CD4-positive, alpha-beta T cell treated with Interleukin-17A for 4 hours (primary cell): ENCODE measurements at places on chromosomes 12 and 14.
A peak's percentile ranks its signal among the peaks of the same experiment; 100 is the strongest.

- no peak for DNase-seq
Measured at GRCh38 chr14:81565441-81566290, 32.0 kb upstream of the SEL1L start.

DNA sequence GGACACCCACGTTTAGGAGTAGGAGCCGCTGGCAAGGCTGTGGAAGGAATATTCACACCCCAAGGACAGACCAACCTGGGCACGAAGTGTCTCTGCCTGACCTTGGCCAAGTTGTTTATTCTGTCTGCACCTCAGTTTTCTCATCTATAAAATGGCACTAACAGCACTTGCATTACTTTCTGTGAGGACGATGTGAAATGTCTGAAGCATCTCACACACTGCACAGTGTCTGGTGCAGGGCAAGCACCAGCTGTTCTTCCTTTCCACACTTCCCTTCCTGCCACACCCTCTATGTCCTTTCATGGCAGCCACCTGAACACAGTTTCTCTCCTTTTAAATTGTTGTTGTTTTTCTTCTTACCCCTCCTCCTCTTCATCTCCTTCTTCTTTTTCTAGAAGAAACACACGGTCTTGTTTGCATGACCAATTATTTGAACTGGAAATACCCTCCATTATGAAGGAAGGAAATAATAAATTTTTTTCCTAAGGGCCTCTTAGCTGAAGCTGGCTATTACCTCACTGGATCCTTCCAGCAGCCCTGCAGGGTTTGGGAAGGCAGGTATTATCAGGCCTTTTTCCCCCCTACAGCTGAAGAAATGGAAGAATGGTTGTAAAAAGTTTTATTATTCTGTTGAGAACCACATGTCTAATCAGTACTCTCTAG, 42.9 kb upstream of the ATP23 start:
- DNase-seq = peak; percentile 32

DNA sequence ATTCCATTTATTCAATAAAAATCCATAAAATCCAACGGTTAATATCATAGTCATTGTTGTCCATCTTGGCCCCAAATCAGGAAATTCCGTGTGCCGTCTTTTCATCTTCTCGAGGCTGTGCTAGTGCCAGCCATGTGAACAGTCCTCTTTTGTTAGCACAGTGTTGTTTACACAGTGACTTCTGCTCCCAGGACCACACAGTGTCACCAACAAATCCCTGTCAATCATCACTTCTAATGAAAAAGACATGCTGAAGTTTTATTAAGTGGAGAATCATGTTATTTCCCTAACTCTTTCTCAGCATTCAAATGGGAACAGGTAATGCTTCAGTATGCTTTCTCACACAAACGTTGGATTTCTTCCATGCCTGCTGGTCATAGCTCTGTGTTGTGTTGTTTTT, 1.9 kb upstream of the SLCO1A2 start:
- DNase-seq = no peak

DNA sequence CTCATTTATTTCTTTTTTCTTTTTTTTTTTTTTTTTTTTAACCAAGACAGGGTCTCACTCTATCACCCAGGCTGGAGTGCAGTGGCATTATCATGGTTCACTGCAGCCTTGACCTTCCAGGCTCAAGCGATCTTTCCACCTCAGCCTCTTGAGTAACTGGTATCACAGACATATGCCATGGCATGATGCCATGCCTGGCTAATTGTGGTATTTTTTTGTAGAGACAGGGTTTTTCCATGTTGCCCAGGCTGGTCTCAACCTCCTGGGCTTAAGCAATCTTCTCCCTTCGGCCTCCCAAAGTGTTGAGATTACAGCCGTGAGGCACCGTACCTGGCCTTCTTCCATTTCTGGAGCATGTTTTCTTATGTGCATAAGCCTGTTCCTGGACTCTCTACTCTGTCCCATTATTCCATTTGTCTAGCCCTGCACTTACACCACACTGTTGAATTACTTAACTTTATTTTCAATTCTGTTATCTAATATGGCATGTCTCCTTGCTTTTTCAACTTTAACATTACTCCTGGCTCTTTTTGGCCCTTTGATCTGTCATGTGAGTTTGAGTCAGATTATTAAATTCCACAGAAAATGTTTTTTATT, 47.9 kb upstream of the PTGDR start:
- no peak for DNase-seq

- DNase-seq = no peak
Measured at GRCh38 chr14:97057238-97058073, 260.3 kb downstream of the VRK1 start.

DNA sequence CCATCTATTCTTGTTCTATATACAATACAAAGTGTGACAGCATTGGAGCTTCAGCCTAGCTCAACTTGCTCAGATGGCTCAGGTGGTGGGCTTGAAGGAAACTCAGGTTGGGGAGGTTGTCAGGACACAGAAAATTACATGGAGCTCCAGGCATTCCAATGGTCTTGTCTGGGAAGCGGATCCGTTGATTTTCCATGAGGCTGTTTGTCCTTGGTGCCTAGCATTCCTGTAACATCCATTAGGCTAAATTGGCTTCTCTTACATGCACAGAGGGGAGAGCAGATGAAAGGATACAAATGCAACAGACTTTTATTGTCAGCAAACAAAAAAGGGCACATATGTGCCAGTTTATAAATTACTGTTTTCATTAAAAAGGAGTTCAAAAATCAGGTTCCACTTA, 75.5 kb upstream of the OTX2 start:
- DNase-seq = no peak

GRCh38 chr14:101364503-101365328, 196.6 kb upstream of the DIO3 start:
- no peak for DNase-seq

- DNase-seq = no peak
Measured at GRCh38 chr12:63308671-63309070, 157.7 kb upstream of the AVPR1A start.

DNA sequence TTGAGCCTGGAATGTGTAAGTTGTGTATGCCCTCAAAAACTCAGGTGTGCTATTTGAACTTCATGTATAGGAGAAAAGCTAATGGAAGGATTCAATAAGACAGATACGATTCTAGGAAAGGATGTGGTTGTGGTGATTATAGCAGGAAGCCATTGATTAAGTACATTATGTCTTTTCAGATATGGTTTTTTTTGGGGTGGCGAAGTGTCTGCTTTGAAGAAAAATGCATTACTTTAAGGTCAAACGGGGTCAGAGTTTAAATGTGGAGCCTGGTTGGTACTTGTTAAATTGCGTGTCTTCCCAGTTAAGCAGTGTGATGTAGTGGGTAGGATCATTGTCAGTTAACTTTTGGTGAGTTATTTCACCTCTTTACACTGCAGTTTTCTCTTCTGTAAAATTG, 13.0 kb upstream of the NUP107 start:
- peak; percentile 25 for DNase-seq

DNA sequence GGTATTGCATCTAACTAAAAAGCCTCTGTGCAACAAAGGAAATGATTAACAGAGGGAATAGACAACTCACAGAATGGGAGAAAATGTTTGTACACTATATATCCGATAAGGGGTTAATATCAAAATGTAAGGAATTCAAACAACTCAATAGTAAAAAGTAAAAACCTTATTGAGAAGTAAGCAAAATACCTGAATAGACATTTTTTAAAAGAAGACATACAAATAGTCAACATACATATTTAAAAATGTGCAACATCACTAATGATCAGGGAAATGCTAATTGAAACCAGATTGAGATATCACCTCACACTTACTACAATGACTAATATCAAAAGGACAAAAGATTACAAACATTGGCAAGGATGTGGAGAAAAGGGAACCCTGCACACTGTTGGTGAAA, 31.9 kb upstream of the LGR5 start:
- DNase-seq = no peak

DNA sequence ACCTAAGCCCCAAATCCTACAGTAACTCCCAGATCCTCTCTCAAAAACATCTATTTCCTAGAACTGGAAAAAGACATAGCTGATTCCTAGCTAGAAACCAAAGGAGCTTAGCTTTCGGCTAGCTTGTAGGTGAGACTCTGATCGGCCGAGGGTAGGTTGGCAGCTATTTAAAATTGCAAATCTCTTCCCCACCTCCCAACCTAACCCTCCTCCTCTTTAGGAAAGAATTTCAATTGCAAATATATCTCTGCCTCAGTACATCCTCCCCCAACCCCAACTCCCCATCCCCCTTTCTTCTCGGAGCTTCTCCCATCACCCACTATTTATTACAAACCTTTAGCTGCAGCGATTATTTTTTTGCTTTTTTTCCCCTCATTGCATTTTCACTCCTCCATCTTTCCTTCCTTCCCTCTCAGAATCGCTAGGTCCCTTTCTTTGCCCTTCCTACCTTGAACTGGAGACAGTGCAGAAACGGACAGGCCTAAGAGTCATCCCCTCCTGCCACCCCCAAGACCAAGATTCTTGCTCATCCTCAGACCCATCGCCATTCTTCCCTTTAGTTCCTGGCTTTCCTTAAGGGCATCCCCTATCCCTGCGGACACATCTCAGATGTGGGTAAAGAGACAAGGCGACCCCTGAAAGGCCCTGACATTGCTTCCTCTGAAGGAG, 13.4 kb downstream of the ZFHX2 start:
- DNase-seq = no peak

- no peak for DNase-seq
Measured at GRCh38 chr12:97764700-97765099, 302.1 kb downstream of the RMST start.

DNA sequence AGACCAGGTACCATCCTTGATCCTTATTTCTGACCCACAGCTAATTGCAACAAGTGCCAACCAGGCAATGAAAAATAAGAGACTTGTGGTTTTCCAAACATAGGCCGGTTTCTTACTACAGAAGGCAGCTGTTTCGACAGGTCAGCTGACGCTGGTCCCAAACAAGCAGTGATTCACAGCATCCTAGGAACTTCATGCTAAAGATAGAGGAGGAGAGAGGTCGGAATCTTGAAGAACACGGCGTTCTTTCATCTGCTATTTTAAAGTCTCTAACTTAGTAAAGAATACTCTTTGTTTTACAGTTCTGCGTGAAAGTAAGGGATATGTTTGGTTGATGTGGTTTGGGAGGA, 28.1 kb upstream of the ADGRD1 start:
- no peak for DNase-seq

GRCh38 chr14:73913256-73913655, 26.6 kb downstream of the ZNF410 start:
- no peak for DNase-seq

GRCh38 chr12:127363392-127363791, 903.6 kb upstream of the TMEM132C start:
- no peak for DNase-seq

DNA sequence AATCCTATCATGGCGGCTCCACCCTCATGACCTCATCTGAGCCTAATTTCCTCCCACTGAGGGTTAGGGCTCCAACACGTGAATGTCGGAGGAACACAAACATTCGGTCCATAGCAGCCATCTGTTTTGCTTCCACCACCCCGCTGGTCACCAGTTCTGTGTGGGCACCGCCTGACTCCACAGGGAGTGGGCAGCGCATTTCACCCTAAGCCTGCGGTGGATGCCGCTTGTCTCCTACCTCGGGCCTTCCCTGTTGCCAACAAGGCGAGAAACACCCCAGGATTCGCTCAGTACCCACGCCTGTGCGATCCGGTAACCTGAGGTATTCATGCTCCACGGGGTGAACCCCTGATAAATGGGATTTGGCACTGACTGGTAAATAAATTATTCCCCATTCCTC, 95.2 kb upstream of the PPP2R5C start:
- DNase-seq = no peak

DNA sequence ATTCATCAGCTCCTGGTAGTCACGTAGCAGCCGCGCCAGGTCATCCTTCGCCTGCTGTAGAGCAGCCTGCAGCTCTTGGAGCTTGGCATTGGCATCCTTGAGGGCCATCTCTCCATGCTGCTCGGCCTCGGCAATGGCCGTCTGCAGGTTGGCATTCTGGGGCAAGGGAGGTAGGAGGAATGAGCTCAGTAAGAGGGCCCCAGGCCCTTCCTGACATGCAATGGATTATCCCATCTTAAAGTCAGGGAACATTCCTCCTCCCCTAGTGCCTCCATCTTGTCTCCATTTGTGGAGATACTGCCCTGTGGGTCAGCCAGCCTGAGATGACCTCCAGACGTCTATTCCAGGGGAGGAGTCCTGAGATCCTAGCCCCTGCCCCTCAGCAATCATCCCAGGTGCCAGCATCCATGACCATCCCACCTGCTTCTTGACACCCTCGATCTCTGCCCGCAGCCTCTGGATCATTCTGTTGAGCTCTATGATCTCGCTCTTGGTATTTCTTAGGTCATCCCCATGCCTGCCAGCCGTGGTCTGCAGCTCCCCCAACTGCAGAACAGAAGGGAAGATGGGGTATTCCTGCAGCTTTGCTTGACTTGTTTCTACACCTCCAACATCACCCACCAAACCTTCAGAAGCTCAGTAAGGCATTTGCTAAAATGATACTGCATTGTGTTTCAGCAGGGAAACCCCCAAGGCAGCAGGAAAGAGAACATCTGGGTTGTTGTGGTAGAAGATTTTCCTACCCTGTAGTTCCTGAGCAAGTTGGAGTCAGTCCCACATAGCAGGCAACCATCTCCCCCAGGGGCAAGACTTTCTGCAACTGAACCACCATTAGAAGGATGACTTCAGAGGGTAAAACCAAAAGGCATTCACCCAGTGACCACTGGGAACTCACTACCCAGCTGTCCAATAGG, 4.4 kb downstream of the KRT3 start:
- DNase-seq = no peak

GRCh38 chr14:22084393-22085281, 411.0 kb upstream of the OR4E1 start:
- DNase-seq = peak; percentile 39

DNA sequence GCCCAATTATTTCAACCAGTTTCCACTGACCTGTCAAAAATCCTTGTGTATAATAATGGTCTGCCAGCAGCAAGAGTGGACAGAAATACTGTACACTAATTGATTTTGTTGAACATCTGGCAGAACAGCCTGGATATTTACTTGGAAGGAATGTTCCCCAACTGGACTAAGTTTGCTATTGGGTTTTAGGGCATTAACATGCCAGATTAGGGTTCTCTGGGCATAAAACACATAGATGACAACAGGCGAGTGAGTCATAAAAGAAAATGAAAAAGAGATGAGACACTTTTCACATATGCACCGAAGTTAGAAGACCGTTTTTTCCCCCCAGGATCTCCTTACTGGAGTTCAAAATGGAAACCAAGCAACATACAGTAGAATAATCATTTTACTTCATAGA, 236.3 kb upstream of the NAV3 start:
- DNase-seq = no peak

DNA sequence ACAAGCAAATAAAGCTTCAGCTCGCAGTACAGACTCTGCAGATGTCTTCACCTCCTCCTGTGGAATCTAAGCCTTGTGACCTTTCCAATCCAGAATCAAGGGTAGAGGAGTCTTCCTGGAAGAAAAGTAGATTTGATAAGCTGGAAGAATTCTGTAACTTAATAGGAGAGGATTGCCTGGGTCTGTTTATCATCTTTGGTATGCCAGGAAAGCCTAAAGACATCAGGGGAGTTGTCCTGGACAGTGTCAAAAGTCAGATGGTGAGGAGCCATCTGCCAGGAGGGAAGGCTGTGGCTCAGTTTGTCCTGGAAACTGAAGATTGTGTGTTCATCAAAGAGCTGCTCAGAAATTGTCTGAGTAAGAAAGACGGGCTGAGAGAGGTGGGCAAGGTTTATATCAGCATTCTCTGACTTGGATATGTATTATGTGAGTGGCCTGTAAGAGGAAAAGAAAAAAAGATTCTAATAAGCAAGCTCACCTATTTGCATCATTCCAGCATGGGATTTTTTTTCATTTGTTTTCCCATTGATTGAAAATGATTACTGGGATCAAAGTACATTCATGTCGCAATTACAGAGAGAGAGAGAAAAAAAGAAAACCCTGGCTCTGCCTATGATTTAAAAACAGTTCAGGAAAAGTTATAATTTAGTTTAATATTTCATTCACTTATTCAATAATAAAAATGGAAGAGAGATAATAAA, 767 bp downstream of the REP15 start:
- no peak for DNase-seq
